Glutamatergic neuron (in vitro differentiated cells): ENCODE measurements at places on chromosomes 12 and 14. TPM values are rescaled to one million over a fixed set of nuclear protein-coding genes. Genes with fewer than 3 reads are reported as not detected.
A peak's percentile ranks its signal among the peaks of the same experiment; 100 is the strongest.

GRCh38 chr12:93460003-93460402 is 7.3 kb upstream of the MRPL42 start:
- no peak overlapping the region for H3K4me3 ChIP-seq
- no peak for DNase-seq
- H3K27me3 ChIP-seq: peaks cover 2% of the 10 kb centered on the region
- H3K27ac ChIP-seq: no peak overlapping the region
- no peaks in the 10 kb centered on the region for H3K4me1 ChIP-seq

GRCh38 chr12:111221062-111222026 is 147.6 kb downstream of the PHETA1 start:
- H3K4me3 ChIP-seq: no peak overlapping the region
- no peak overlapping the region for H3K27ac ChIP-seq
- H3K36me3 ChIP-seq: no peaks in the 10 kb centered on the region
- H3K27me3 ChIP-seq: peaks cover 3% of the 10 kb centered on the region
- DNase-seq: no peak
- peaks cover 11% of the 10 kb centered on the region for H3K4me1 ChIP-seq

DNA sequence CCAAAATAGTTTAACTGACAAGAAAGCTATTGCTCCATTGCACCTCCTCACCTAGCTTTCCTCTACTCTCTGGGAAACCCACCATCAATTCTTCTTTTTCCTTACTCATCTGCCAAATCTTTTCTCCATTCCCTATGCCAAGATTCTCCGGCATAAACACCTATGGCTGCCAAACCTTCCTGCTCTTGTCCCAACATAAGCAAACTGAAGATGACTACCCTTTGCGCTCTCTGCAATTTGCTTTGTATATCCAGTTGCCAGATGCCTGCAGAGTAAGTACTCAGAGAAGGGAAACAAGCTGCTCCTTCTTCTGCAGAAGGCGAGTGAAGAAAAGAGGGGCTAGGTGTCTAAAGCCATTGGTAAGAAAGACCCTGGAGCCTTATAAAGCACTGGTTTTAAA is 11.5 kb downstream of the PTGER2 start:
- no peak overlapping the region for H3K4me3 ChIP-seq
- no peak for DNase-seq
- H3K4me1 ChIP-seq: no peaks in the 10 kb centered on the region
- H3K36me3 ChIP-seq: peaks cover 18% of the 10 kb centered on the region

- H3K4me3 ChIP-seq: no peak overlapping the region
- no peaks in the 10 kb centered on the region for H3K36me3 ChIP-seq
Observed at GRCh38 chr14:58104808-58105207, 47.2 kb downstream of the ARMH4 start.

- H3K27ac ChIP-seq: no peak overlapping the region
- no peaks in the 10 kb centered on the region for H3K36me3 ChIP-seq
- H3K4me3 ChIP-seq: no peak overlapping the region
Observed at GRCh38 chr14:68131907-68132306, 312.3 kb downstream of the RAD51B start.

DNA sequence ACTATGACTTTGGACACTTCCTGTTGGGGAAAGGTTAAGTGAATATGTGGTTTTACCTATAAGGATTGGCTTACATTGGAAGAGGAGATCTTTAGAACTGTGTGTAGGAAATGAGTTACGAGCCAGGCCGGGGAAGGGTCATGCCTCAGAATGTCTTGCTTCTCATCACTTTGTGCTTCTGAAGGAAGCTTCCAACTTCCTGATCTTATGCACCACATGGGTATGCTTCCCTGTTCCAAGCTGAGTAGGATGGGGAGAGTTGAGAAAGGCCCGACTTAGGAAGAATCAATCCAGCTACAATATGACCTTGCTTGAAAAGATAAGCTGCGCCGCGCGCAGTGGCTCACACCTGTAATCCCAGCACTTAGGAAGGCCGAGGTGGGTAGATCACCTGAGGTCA is 59.9 kb downstream of the STXBP6 start:
- no peak for DNase-seq
- no peak overlapping the region for H3K4me3 ChIP-seq
- H3K4me1 ChIP-seq: no peaks in the 10 kb centered on the region
- H3K27ac ChIP-seq: no peak overlapping the region

DNA sequence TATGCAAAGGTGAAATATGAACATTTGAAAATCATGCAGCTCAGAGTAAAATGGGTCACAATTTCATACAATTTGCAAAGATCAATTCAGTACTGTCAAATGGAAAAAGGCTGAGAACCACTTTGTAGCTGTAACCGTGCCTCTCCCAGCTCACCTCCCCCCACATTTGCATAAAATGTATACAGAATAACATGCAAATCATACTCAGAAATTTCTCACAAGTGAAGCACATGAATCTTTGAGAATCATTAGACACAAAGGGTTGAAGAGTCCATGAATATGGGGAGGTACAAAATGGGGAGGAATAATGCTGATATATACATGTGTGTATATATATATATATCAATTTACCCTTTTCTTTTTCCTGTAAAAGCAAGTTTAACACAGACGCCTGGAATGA is 162.1 kb downstream of the APAF1 start:
- H3K4me1 ChIP-seq: no peaks in the 10 kb centered on the region
- no peak overlapping the region for H3K27ac ChIP-seq
- peaks cover 2% of the 10 kb centered on the region for H3K27me3 ChIP-seq

- H3K27me3 ChIP-seq: no peaks in the 10 kb centered on the region
- DNase-seq: no peak
- no peaks in the 10 kb centered on the region for H3K36me3 ChIP-seq
- peak overlapping the region; percentile 77 for H3K4me3 ChIP-seq
- no peak overlapping the region for H3K27ac ChIP-seq
Observed at GRCh38 chr12:8699714-8700113, 1.9 kb downstream of the RIMKLB start.

DNA sequence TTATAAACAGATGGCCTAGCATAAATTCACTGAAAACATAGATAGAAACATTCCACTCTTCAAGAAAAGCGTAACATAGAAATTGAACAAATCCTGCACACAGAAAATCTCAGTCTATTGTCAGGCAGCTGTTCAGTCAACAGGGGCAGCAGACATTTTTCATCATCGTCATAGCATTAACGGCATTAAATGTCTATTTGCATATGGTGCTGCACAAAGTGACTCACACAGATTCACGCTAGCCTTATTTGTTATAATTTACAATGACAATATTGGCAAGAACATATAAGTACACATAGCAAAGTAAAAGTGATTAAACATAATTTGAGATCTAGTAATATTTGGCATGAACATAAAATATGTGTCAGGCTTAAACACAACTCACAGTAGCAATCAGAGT is 95.7 kb downstream of the CEP128 start:
- H3K36me3 ChIP-seq: no peaks in the 10 kb centered on the region
- H3K27ac ChIP-seq: no peak overlapping the region
- H3K4me3 ChIP-seq: no peak overlapping the region

The TMEM132D gene
- 16.5 TPM for total RNA-seq

The ITGB7 gene
- not detected for total RNA-seq

The GPR84 gene
- not detected for total RNA-seq

The KRT85 gene
- total RNA-seq: not detected

The SLCO1C1 gene
- total RNA-seq: not detected
